Trophoblast cell (in vitro differentiated cells and primary cell): ENCODE measurements at places on chromosomes 6 and 20.

- H3K4me1 ChIP-seq = no peaks in the 10 kb centered on the region
- no peak overlapping the region for H3K27ac ChIP-seq
- no peaks in the 10 kb centered on the region for H3K27me3 ChIP-seq
- H3K36me3 ChIP-seq = no peaks in the 10 kb centered on the region
- no peak overlapping the region for H3K4me3 ChIP-seq
Measured at GRCh38 chr6:144931172-144932035, 646.3 kb downstream of the UTRN start.

DNA sequence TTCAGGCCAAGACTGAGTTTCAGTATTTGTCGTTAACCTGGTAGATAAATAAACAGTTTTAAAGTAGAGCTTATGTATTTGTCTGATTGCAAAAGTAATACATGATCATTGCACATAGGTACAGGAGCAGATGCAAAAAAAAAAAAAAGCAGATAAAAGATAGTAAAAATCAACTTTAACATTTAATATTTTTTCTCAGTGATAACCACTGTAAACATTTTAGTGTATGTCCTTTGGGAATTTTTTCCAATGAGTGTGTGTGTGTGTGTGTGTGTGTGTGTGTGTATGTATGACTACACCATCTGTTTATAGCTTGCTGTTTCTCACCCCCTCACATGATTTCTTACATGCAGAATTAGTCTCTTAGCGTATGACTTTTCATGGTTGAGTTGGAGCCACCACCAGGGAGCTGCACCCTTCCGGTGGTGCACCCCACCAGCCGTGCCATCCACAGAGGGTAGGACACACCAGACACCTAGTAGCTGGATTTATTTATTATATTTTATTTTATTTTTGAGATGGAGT lies 26.3 kb downstream of the WRNIP1 start:
- H3K27me3 ChIP-seq = no peaks in the 10 kb centered on the region
- no peak overlapping the region for H3K4me3 ChIP-seq
- no peaks in the 10 kb centered on the region for H3K36me3 ChIP-seq
- no peak overlapping the region for H3K27ac ChIP-seq
- DNase-seq = no peak

DNA sequence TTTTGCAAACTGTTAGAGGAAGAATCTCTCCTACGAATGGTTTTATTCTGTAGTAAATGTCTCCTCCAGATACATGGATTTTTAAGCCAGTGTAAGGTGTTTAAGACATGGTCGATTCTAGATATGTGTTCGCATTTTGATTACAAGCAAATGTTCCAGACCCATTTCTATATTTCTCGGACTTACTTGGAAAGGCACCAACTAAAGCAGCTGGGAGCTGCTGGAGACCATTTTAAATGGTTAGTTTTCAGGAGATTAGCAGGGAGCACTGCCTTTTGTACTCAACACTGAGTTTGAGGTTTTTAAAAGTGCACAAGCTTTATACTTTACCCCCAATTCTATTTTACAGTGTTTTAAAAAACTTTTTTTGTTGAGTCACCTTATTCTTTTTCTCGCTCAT lies 857.0 kb downstream of the KIF16B start:
- no peak for DNase-seq
- H3K4me1 ChIP-seq = no peaks in the 10 kb centered on the region
- no peak overlapping the region for H3K4me3 ChIP-seq
- H3K27ac ChIP-seq = no peak overlapping the region
- H3K27me3 ChIP-seq = no peaks in the 10 kb centered on the region

DNA sequence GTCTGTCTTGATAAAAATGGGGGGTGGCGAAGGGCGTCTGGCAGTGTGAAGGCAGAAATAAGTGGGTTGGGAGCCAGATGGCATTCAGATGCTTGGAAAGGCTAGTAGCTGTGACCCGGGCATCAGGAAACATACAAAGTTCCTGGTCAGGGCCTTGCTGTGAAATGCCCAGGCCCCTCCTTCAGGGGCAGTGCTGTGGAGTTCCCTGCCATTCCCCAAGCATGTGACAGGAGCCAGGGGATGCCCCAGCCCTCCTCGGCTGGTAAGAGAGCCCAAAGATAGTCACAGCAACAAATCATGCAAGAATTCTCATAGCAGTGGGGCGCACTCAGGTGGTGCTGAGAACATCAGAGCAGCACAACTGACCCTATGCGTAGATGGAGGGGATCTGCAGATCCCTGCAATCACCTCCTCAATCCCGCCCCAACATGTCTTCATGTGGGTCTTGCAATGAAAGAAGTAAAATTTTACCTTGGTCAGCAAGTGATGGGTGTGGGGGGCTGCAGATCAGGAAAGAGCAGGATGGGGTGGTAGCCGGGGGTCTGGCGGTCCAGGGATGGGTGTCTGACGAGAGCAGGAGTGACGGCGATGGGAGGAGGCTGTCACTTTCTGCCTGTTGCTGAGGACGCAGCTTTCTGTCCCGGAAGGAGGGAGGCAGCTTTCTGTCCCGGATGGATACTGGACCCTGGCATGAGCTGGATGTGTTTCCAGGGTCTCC lies 39.5 kb downstream of the SLC22A1 start:
- no peaks in the 10 kb centered on the region for H3K27me3 ChIP-seq
- no peak for DNase-seq
- no peak overlapping the region for H3K27ac ChIP-seq
- no peak overlapping the region for H3K4me3 ChIP-seq
- H3K4me1 ChIP-seq = no peaks in the 10 kb centered on the region

DNA sequence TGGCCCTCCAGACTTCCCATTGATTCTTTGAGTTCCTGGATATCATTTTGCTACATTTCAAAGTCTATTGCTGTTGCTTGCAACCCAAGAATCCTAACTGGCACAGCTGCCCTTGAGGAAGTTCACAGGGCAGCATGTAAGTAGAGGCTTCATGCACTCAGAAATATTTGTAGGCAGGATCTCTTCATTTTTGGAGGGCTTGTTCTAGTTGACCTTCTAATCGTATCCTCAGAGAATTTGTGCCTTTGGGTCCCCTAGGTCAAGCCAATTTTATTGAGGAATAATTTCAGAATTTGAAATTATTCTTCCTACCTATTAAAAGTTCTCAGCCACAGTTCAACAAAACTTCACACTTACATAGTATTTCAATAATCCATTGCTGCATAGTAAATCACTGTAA lies 5.6 kb upstream of the NCOA3 start:
- H3K27me3 ChIP-seq = no peaks in the 10 kb centered on the region
- H3K36me3 ChIP-seq = no peaks in the 10 kb centered on the region
- DNase-seq = no peak
- H3K4me1 ChIP-seq = peaks cover 6% of the 10 kb centered on the region

DNA sequence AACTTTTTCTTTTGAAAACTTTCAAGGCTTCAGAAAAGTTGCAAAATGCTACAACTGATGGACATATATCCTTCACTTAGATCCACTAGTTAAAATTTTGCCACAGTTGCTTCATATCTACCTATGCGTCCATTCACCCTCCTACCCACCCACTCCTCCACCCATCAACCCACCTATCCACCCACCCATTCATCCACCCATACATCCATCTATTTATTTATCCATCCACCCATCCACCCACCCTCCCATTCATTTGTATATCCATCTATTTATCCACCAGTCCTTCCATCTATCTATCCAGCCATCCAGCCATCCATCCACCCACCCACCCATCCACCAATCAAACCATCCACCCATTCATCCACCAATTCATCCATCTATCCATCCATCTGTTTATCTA lies 13.6 kb downstream of the BPIFB4 start:
- H3K27ac ChIP-seq = no peak overlapping the region
- DNase-seq = no peak
- H3K27me3 ChIP-seq = no peaks in the 10 kb centered on the region
- no peak overlapping the region for H3K4me3 ChIP-seq
- no peaks in the 10 kb centered on the region for H3K4me1 ChIP-seq

DNA sequence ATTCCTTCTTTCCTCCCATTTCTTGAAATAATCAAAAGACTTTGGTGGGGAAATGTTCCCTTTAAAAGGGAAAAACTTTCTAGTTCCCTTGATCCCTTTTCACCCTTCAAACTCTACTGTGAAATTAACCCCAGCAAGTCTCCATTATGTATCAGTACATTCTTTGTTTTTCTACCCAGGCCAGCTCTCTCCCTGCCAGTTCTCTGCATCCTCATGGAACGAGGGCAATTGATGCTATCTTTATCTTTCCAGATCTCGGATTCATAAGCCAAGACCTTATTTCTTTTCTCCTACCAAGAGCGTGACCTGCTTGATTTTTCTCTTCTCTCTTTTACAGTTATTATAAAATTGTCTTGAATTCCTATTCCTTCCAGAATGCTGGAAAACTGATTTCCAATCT lies 75.8 kb downstream of the ADGRB3 start:
- no peaks in the 10 kb centered on the region for H3K27me3 ChIP-seq
- H3K4me1 ChIP-seq = no peaks in the 10 kb centered on the region
- no peaks in the 10 kb centered on the region for H3K36me3 ChIP-seq
- no peak for DNase-seq
- no peak overlapping the region for H3K4me3 ChIP-seq

DNA sequence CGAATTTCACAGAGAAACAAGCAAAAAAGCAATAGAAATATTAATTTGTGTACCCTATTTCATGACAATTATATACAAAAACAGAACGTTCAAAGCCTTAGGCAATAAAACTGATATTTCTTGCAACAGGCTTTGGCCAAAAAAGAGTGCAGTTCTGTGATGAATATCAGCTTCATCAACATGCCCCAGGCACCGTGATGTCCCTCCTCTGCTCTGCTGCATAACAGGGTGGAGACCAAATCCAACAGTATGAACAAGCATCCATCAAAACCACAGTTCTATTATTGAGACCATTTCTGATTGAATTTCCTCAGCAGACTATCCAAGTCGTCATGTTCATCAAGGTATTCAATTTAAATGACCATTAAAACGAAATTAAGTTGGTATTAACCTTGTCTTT lies 722.6 kb upstream of the NRSN1 start:
- no peak overlapping the region for H3K27ac ChIP-seq
- no peak for DNase-seq
- no peak overlapping the region for H3K4me3 ChIP-seq
- no peaks in the 10 kb centered on the region for H3K36me3 ChIP-seq
- H3K4me1 ChIP-seq = no peaks in the 10 kb centered on the region

- peak; percentile 87 for DNase-seq
- H3K4me3 ChIP-seq = no peak overlapping the region
- H3K27ac ChIP-seq = no peak overlapping the region
- no peaks in the 10 kb centered on the region for H3K4me1 ChIP-seq
Measured at GRCh38 chr6:73803562-73804241, 107.7 kb downstream of the CD109 start.

DNA sequence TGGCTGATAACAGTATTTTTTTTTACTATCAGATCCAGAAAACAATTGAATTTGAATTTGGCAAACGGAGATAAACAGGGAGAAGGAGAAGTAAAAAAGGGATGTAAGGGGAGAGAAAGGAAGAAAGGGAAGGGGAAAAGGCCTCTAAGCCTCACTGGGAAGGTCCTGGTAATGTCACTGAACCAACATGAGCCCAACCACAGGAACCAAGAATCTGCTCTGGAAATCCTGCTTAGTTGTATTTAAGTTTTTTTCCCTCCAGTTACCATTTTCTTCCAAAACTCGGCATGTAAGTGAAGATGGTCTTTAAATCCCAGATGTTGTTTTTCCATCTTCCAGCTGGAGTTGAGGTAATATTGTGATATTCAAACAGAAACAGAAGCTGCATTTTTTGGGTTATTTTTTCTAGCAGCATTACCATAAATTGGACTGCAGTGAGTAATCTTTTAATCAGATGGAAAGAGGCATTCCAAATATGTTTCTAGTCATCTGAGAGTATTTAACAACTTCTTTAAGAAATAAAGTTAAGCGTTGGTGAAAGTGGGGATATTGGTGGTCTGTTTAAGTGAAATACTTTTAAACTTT lies 91.1 kb downstream of the TXNDC5 start:
- no peaks in the 10 kb centered on the region for H3K4me1 ChIP-seq
- H3K27ac ChIP-seq = no peak overlapping the region
- no peaks in the 10 kb centered on the region for H3K27me3 ChIP-seq
- DNase-seq = no peak
- no peak overlapping the region for H3K4me3 ChIP-seq

DNA sequence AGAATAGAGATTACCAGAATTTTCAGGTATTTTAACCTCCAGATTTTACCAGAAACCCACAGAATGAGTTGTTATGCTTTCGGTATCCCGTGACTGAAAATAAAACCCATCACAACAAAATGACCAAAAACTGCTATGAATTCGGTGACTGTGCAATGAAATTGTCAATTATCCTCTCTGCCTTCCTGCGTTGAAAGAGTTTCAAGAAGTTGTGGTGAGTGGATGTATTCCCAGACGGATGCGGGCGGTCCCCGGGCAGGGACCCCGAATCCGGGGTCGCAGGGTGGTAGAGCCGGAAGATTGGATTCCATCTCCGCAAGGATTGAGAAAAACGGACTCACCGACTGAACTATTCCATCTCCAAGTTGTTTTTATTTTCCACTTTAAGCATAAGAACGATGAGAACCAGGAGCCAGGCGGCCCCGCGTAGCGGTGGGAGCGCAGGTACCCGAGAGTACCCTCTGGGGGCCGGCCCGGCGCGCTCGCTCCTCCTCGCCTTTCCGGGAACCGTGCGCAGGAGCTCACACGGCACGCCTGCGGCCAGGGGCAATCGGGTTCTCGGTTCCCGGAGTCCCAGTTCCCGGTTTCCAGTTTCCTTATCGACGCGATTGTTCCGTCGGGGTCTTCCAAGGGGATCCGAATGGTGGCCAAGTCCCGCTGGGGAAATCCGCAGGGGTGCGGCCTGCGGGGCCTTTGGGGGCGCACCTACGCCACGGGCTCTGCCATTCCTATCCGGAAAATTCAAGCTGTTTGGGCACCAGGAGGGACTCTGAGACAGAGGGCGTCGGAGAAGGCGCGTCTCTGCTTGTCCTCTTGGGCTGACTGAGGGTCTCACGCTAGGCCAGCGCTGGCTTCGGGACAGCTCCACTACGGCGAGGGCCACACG lies 104.9 kb upstream of the PRDM1 start:
- H3K4me3 ChIP-seq = no peak overlapping the region
- DNase-seq = no peak
- H3K27me3 ChIP-seq = peaks cover 40% of the 10 kb centered on the region
- no peaks in the 10 kb centered on the region for H3K36me3 ChIP-seq
- H3K4me1 ChIP-seq = peaks cover 2% of the 10 kb centered on the region

- H3K4me3 ChIP-seq = no peak overlapping the region
- H3K4me1 ChIP-seq = no peaks in the 10 kb centered on the region
- H3K36me3 ChIP-seq = no peaks in the 10 kb centered on the region
- no peak overlapping the region for H3K27ac ChIP-seq
- DNase-seq = no peak
Measured at GRCh38 chr20:34965051-34965450, 9.4 kb downstream of the MYH7B start.

DNA sequence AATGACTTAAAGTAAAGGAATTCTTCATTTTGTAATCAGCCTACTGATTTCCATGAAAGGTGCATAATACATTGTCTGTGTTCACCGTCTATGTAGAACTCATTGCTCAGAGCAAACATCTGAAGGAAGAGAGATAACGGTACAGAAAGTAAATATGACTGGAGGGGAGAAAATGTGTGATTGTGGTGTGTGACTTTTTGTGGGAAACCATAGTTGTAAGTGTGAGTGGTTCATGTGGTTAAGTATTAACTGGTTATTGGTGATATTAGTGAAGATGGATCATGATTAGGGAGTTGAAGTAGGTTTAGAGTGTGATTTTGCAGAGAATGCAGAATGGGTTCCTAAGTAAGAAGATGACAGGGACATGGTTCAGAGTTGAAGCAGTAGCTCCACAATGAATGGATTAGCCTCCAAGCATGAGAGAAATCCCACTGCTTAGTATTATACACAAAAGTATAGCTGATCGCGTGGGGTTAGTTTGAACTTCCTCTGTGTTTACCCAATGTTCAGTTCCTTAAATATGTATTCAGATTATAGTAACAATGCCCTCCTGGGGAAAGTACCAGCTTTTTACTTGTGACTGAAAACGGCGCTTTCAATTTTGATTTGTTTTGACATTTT lies 368.9 kb downstream of the UTRN start:
- no peak for DNase-seq
- H3K27ac ChIP-seq = no peak overlapping the region
- H3K4me1 ChIP-seq = no peaks in the 10 kb centered on the region
